Fibroblast of lung (primary cell): ENCODE measurements at places on chromosomes 5 and 9.

DNA sequence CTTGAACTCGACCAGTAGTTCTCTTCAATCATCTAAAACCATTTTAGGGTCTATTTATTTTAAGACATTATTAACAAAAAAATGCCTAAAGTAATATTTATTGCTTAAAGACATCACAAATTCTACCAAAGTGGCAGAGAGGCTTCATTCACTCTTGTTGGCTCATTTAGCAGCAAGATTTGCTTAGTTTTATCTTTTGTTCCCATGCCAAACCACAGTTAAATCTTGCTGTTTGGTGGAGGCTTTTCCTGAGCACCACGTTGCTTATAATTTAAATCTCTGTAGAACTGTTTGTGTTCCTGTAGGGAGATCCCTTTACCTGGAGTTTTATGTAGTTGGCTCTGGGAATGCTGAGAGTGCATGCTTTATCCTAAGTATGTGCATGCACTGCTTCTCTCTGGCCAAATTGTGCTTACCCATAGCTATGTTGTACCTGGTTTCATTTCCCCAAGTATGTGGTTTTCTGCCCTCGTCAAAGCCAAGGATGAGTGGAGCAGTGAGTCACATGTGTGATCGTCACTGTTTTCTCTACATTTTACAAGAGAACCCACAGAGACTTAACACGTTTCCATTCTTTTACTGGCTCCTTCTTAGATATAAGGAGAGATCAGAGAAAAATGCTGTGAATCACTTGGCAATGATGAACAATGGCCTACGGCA, 42.1 kb upstream of the MAST4 start:
- H3K4me1 ChIP-seq = no peaks in the 10 kb centered on the region
- no peak overlapping the region for H3K27ac ChIP-seq
- H3K36me3 ChIP-seq = no peaks in the 10 kb centered on the region
- no peaks in the 10 kb centered on the region for H3K27me3 ChIP-seq

GRCh38 chr9:91433180-91433579, 9.5 kb upstream of the NFIL3 start:
- peak; percentile 95 for DNase-seq
- H3K27ac ChIP-seq = no peak overlapping the region
- H3K27me3 ChIP-seq = no peaks in the 10 kb centered on the region
- H3K36me3 ChIP-seq = no peaks in the 10 kb centered on the region
- peaks cover 1% of the 10 kb centered on the region for H3K4me1 ChIP-seq

- H3K27me3 ChIP-seq = no peaks in the 10 kb centered on the region
- no peak overlapping the region for H3K4me3 ChIP-seq
- no peaks in the 10 kb centered on the region for H3K36me3 ChIP-seq
- no peak overlapping the region for H3K27ac ChIP-seq
- DNase-seq = no peak
- no peaks in the 10 kb centered on the region for H3K4me1 ChIP-seq
Measured at GRCh38 chr5:8676695-8677094, 807.7 kb downstream of the MTRR start.

DNA sequence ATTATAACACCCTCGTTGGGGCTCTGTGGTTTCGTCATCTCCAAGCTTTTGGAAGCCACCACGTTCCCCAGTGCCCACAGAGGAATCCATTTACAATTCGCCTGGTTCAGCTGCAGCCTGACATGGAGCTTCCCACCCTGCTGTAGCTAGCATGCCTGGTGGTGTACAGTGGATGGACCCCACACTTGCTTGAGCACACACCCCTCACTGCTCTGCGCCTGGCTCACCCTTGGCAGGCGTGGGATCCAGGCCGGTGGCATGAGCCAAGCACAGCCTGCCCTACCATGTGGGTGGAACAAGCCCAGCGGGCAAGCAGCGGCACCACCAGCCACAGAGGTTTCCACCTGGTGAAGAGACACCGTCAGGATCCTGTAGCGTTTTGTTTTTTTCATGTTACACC, 1045.7 kb upstream of the CDH9 start:
- no peaks in the 10 kb centered on the region for H3K4me1 ChIP-seq
- H3K36me3 ChIP-seq = no peaks in the 10 kb centered on the region
- H3K27me3 ChIP-seq = no peaks in the 10 kb centered on the region
- H3K27ac ChIP-seq = no peak overlapping the region
- H3K4me3 ChIP-seq = no peak overlapping the region
- no peak for DNase-seq

DNA sequence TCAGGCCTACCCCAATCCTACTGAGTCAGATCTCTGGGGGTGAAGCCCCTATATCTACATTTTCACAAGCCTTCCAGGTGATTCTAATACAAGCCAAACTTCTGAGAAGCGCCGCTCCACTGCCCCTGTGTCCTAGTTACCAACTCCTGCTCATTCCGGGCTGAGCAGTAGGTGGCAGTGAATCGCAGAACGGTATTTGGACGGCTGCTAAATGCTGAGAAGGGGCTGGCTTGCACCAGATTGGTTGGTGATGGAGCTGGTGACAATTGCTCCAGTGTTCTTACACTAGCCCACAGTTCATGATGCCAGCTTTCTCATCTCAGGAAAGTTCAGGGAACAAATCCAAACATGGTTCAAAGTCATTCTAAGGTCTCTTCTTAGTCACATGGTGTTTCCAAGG, 31.1 kb upstream of the FGF1 start:
- peaks cover 10% of the 10 kb centered on the region for H3K4me1 ChIP-seq
- DNase-seq = peak; percentile 62
- no peak overlapping the region for H3K27ac ChIP-seq
- H3K4me3 ChIP-seq = no peak overlapping the region

DNA sequence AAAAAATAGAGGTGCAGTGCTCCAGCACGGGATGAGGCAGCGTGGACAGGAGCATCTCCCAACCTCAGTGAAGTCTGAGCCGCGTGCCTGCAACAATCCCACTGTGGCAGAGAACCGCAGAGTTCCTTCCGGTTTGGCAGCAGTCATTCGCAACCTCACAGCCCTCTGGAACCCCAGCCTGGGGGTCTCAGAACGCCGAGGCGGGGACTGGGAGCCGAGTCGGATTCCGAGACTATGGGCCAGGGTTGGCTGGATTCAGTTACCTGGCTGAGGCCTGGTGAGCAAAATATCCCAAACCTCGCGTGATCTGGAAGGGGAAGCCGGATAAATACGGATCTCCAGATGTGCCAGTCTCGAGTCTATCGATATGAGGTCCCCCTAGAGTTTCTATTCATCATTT, 27.0 kb downstream of the CDKN2A start:
- H3K4me3 ChIP-seq = no peak overlapping the region
- no peaks in the 10 kb centered on the region for H3K4me1 ChIP-seq
- H3K36me3 ChIP-seq = no peaks in the 10 kb centered on the region
